ENCODE measurements at places on chromosomes 2 and 18.
A peak's percentile ranks its signal among the peaks of the same experiment; 100 is the strongest.

- DNase-seq, result no peak
These were observed 19.8 kb downstream of the BIN1 start for GRCh38 chr2:127086990-127087790.

GRCh38 chr18:26386002-26386401 is 159.8 kb downstream of the TAF4B start:
- no peak for DNase-seq

DNA sequence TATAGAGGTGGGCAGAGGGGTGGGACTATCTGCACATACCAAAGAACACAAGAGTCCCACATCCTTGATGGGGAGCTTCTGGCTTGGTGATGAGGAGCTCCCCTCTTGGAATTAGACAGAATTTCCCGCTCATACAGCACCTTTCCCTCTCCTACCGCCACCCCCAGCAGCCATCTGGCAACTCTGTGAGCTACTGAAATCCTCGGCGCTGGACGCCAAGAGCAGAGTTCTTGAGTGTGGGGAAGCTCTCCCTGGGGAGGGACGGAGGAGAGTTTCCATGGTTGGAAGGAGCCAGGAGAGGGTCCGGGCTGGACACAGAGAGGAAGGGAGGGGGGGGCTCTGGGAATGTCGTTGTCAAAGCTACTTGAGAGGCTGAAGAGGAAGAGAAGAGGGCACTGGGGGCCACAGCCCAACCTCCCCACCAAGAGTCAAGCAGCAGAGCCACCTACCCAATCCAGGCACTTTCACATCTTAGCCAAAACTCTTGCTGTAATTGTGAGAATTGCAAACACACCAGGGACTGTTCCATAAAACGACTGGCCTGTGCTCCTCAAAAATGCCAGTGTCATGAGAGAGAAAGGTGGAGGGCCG is 89.4 kb upstream of the MCFD2 start:
- no peak for DNase-seq

GRCh38 chr18:33673689-33674088 is 95.7 kb downstream of the ASXL3 start:
- DNase-seq, result no peak

GRCh38 chr18:5419030-5419429 is 123.5 kb upstream of the ZBTB14 start:
- no peak for DNase-seq

- peak; percentile 49 for DNase-seq
These were observed 8.5 kb downstream of the IRS1 start for GRCh38 chr2:226791056-226791486.

GRCh38 chr2:164910101-164910899 is 45.0 kb downstream of the SLC38A11 start:
- DNase-seq, result no peak

- DNase-seq, result no peak
These were observed 49.6 kb downstream of the GALNT14 start for GRCh38 chr2:31088504-31089195.

Measured in activated CD8-positive, alpha-beta memory T cell treated with anti-CD3 and anti-CD28 coated beads for 4 hours (primary cell).